ENCODE measurements at places on chromosomes 2 and 18. TPM values are rescaled to one million over a fixed set of nuclear protein-coding genes. Genes with fewer than 3 reads are reported as not detected.

GRCh38 chr2:14930441-14930840 is 297.9 kb downstream of the LRATD1 start:
- no peak overlapping the region for H3K27ac ChIP-seq
- no peaks in the 10 kb centered on the region for H3K27me3 ChIP-seq
- no peaks in the 10 kb centered on the region for H3K36me3 ChIP-seq
- no peak overlapping the region for H3K4me3 ChIP-seq
- no peaks in the 10 kb centered on the region for H3K4me1 ChIP-seq

- H3K4me3 ChIP-seq = no peak overlapping the region
- no peaks in the 10 kb centered on the region for H3K4me1 ChIP-seq
- DNase-seq = no peak
Measured at GRCh38 chr2:132776287-132776686, 106.3 kb upstream of the LYPD1 start.

DNA sequence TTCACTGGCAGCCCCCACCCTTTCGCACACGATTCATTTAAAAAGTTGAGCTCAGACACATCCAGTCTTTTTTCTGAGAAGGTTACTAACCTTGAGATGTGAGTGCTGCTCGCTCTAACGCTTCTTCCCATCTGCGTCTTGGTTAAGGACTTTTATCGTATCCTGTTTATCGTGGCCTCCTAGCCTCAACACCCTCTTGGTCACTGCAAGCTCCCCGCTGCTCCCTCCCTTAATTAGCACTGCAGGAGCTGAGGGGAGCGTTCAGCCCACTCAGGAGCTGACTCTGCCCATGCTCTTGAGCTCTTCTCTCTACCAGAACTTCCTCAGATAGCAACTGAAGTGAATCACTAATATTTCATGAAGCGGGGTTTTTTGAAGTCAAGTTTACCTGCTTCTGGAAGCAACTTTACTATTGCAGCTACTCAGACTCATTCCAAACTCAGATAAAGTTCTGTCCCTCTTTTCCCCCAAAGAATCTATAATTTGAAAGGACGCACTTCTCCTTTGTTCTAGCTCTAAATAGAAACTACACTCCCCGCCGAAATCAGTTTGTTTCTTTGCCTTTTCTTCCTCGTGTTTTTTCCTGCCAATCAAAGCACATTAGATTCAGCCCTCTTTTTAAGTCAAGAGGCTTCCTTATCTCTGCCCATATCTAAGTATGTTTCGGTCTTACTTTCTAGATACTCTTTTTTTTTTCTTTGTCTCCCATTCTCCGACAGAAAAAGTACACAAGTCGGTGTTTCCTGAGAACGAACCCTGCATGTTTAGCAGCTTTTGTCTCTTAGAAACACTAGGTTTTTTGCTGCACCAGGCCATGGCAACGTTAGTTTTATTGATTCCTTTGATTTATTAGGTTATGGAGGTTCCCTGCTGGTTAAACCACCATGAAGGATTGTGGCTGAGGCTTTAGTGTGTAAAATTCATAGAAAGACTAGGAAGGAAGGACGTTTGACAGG is 9.3 kb upstream of the CD226 start:
- H3K4me3 ChIP-seq = no peak overlapping the region
- DNase-seq = no peak
- H3K27me3 ChIP-seq = no peaks in the 10 kb centered on the region
- H3K27ac ChIP-seq = no peak overlapping the region
- H3K36me3 ChIP-seq = no peaks in the 10 kb centered on the region

The TCF7L1 gene
- 0.83 TPM for total RNA-seq

The DIPK1C gene
- total RNA-seq = not detected
